Fibroblast of gingiva (primary cell): ENCODE measurements at places on chromosomes 12 and 14.

DNA sequence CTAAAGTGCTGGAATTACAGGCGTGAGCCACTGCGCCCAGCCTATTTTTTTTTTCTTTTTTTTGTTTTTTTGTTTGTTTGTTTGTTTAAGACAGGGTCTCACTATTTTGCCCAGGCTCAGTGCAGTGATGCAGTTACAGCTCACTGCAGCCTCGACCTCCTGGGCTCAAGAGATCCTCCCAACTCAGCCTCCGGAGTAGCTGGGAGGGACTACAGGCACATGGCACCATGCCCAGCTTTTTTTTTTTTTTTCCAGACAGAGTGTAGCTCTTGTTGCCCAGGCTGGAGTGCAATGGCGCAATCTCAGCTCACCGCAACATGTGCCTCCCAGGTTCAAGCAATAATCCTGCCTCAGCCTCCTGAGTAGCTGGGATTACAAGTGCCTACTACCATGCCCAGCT is 5.8 kb upstream of the ITFG2 start:
- DNase-seq: no peak

DNA sequence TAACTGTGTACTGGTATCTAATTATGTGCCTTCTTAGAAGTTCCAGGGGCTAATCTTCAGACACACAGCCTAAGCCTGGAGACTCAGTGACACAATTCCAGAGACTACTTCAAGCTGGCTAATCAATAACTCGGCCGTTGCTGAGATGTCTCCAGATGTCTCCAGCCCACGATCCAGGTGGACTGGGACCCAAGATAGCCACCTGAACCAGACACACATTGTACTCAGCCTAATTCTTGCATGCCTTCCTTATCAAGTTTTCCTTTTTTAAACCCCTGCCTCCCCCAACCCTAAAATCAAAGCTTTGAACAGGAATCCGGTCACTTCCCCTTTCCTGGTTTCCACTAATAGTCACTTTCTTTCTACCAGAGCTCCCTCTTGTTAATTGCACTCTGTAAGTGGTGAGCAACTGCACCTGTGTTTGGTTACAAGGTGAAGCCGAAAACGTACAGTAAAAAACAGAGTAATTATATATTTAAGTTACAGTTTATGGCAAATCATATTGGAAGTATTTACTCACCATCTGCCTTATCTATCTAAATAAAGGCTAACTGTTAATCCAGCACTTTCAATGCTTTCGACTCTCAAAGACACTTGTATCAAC is 39.8 kb upstream of the PTGDR start:
- DNase-seq: no peak

DNA sequence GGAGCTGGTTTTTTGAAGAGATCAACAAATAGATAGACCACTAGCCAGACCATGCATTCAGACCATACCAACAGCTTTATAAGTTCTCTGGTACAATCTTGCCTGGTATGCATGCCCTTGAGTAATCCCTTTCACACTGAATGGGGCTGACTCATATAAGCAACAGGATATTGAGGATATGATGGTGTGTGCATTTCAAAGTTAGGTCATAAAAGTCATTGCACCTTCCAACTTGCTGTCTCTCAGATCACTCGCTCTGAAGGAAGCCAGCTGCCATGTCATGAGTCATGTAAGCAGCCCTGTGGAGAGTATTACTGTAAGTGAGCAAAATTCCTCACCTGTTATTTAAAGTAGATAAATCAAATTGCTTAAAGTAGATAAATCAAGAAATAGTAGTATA is 45.0 kb upstream of the OR6J1 start:
- DNase-seq: peak; percentile 45

DNA sequence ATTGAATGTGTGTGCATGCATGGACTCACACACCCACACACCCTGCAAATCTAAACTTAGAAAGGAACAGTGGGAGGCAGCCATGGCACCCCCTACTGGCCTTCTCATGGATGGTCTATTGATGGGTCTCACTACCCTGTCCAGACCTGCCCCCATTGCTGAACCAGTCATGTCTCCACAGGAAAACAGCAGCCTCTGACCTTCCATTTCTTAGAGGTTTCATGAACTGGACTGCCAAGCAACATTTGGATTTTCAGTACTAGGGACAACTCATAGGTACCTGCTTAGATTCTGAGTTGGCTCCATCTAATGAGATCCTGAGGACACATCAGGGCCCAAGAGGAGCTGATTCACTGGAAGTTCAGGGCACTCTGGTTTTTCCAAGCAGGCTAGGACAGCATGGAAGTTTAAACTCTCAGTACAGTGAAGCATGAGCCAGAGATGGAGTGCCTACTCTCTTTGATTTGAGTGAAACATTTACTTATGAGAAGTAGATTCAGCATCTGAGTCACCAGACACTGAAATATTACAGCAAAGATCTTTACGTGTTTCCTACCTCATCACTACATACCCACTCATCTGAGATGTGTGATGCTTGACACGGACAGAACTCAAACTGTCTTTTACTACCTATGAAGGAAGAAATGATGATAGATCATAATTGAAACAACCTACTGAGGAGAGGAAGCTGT is 98.9 kb upstream of the PLEKHG7 start:
- no peak for DNase-seq

DNA sequence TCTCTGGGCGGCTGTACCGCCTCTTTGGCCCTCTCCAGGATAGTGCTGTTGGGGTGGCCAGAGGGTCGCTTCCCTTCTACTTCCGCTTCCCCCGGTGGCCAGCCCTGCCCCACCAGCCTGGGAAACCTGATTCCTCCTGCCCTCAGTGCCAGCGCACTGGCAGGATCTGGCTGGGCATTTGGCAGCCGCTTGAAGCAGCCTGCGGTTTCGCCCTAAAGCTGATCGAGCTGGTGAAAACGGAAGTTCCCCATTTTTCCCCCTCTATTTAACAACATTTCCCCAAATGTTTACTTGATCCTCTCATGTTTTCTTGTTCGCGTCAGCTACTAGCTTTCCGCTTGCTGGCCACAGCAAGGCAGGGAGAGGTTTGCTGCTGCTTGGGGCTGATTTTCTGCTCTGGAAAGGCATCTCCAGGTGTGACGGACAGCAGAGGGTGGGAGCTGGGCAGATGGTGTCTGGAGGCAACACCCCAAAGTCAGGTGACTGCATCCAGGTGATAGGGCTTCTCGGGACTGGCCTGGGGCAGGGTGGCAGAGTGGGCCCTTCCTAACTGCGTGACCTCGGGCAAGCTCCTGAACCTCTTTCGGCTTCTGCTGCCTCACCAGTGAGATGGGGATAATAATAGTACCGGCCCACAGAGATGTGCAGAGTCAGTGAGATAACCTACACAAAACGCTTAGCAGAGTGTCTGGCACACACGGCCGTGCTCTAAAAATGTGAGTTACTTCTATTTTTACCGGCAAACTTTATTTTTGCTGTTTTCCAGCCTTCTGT is 53.1 kb downstream of the TSPAN9 start:
- DNase-seq: peak; percentile 70

GRCh38 chr14:21647380-21647779 is 6.3 kb upstream of the OR4E2 start:
- DNase-seq: no peak

DNA sequence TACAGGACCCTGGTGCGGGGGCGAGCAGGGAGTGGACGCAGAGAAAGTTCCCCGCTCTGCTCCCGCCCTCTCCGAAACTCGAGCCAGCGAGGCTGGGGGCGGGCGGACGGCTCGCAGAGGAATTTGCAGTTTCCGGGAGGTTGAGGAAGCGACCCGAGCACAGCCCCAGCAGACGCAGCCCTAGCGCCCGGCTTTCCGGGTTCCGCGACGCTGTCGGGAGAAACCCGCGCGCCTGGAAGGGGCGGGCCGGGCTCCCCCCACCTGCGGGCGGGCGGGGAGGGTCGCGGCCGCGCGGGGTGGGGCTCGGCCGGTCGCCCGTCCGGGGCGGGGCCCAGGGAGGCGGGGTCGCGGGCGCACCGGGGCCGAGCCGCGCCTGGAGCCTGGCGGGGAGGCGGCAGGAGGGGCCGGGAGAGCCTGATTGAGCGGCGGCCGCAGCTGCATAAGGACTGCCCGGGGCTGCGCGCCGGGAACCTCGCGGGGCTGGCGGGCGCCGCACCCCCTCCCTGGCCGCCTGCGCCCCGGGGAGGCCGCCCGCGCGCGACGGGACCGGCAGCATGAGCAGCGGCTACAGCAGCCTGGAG is at the start of gene RASSF3:
Gene RASSF3 (plus strand): TSS at position 417 of the 581 bp plus-strand sequence. CDS start 138 bp downstream, at position 555.
- DNase-seq: peak; percentile 43

DNA sequence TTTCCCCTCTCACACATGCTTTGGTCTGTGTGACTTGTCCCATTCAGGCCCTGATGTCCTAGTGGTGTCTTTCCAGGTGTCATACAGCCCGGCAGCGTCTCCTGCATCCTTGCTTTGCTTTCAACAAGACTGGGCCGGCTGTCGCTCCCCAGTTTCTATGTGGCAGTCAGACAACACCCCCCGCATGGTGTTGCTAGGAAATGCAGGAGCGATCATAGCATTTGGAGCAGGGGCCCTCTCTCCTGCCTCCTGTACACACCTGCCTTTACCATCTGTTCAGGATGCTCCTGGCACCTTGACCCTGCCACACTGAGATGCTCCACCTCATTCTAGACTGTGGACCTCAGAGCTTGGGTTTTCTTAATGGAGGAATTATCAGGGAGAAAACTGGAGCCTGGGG is 29.5 kb downstream of the CACNA1C start:
- DNase-seq: no peak

- DNase-seq: no peak
Observed at GRCh38 chr12:103955811-103956508, 9.7 kb upstream of the TDG start.

DNA sequence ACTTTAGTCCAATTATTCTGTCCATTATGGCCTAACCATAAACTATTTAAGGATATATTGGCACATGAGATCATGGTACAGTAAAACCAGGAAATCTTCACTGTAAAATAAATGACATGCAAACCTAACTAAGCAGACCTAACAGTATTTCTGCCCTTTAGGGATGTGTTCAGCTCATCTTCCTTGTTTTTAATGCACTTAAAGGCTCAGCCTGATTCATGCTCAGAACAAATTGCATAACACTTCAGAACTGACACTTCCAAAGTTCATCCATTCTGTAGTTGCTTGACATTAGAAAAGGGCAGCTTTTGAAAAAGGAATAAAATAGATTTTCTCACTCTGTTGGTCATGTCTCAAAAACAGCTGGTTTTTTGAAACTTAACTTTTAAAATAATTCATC is 708.5 kb downstream of the C12orf50 start:
- DNase-seq: no peak
